ENCODE measurements at places on chromosomes 4 and X. TPM values are rescaled to one million over a fixed set of nuclear protein-coding genes. Genes with fewer than 3 reads are reported as not detected.

The RAB33A gene
- 44.2 TPM for total RNA-seq

The SPANXB1 gene
- total RNA-seq = not detected

The MAGEA2 gene
- total RNA-seq = not detected

The P2RY8 gene
- total RNA-seq = 19.5 TPM

The SLC10A4 gene
- total RNA-seq = 0.39 TPM

The KLHL8 gene
- 18.8 TPM for total RNA-seq

The DSPP gene
- not detected for total RNA-seq

The ABLIM2 gene
- 0.24 TPM for total RNA-seq

The ADAMTS3 gene
- total RNA-seq = not detected

The SHOX gene
- not detected for total RNA-seq

The BGN gene
- total RNA-seq = not detected

The NPFFR2 gene
- not detected for total RNA-seq

The MAGEA11 gene
- total RNA-seq = not detected

The LDB2 gene
- total RNA-seq = 1.4 TPM

The MAGEA2B gene
- not detected for total RNA-seq

The GRK4 gene
- total RNA-seq = 8.0 TPM

The SPP1 gene
- total RNA-seq = not detected

The CASK gene
- total RNA-seq = 30.5 TPM

The SASH3 gene
- total RNA-seq = 317 TPM

The PDLIM3 gene
- not detected for total RNA-seq

The ARAP2 gene
- 124 TPM for total RNA-seq

The CFAP97 gene
- total RNA-seq = 21.5 TPM

The NUDT11 gene
- total RNA-seq = 1.1 TPM

The GLRA3 gene
- total RNA-seq = not detected

The EXOC1L gene
- not detected for total RNA-seq

The HDX gene
- 4.4 TPM for total RNA-seq

The PAGE5 gene
- total RNA-seq = not detected

The LRP2BP gene
- total RNA-seq = 0.45 TPM

The RAB40A gene
- 0.31 TPM for total RNA-seq

The RNF128 gene
- total RNA-seq = not detected

The GAGE12F gene
- not detected for total RNA-seq

The TEX11 gene
- total RNA-seq = not detected
